ENCODE measurements at places on chromosomes 13 and 19.
A peak's percentile ranks its signal among the peaks of the same experiment; 100 is the strongest.

DNA sequence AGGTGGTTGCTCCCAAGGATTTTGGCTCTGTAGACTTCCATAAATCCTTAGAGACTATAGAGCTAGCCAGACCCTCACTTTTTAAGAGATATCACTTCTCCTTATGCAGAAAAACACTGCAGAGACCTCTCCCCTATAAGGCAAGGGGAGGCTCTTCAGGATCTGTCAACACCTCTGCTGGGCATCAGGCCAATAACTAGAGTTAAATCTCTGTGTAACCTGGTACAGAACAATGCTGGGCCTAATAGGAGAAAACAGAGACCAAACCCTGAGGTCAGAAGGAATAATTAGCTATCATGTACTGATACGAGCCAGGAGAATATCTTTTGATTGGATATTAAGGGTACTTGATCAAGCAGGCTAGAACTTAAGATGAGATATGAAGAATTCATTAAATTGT, 358.5 kb downstream of the TBC1D4 start:
- DNase-seq = no peak

GRCh38 chr19:46350758-46351159, 3.9 kb downstream of the PPP5C start:
- no peak for DNase-seq

- no peak for DNase-seq
Observed at GRCh38 chr13:109669234-109669612, 117.2 kb downstream of the IRS2 start.

GRCh38 chr13:28641600-28641926, 17.4 kb upstream of the POMP start:
- DNase-seq = no peak

GRCh38 chr13:19961489-19961888, 3.0 kb downstream of the ZMYM2 start:
- no peak for DNase-seq

DNA sequence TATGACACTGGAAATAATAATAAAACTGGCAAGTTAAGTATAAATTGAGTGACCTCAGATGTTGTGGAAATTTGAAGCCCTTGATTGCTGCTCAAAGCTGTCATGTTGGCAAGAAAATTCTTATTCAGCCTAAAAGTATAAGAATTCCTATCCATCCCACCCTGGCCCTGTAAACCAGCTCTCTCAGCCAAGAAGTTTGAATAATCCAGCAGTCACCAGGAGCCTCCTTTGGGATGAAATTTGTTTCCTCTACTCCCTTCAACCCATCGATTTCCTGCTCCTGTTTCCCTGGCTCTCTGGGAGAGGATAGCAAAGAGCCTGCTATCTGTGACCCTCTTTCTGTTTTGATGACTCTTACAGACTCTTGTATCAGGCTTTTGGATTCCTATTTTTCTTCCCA, 169.3 kb downstream of the LHFPL6 start:
- DNase-seq = no peak

- no peak for DNase-seq
Observed at GRCh38 chr19:34104557-34104956, 67.7 kb upstream of the LSM14A start.

DNA sequence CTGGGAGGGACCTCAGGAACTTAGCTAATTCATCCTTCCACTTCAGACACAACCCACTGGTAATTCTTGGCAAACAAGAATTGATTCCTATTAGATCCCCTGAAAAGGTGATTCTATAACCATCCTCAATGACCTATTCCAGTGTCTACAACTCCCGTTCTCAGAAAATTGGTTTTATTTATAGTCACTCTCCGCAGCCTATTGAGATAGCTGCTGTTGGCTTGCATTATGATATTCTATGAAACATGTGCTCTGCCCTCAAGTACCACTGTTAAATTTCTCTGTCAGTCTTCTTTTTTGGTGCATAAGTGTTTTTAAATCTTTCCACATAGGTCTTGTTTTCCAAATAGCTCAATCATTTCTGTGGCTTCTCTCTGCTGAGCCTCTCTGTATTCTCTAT, 75.0 kb downstream of the CDADC1 start:
- no peak for DNase-seq

- DNase-seq = no peak
Observed at GRCh38 chr19:4933528-4933927, 24.2 kb downstream of the UHRF1 start.

- no peak for DNase-seq
Observed at GRCh38 chr13:29577136-29578051, 18.1 kb downstream of the SLC7A1 start.

DNA sequence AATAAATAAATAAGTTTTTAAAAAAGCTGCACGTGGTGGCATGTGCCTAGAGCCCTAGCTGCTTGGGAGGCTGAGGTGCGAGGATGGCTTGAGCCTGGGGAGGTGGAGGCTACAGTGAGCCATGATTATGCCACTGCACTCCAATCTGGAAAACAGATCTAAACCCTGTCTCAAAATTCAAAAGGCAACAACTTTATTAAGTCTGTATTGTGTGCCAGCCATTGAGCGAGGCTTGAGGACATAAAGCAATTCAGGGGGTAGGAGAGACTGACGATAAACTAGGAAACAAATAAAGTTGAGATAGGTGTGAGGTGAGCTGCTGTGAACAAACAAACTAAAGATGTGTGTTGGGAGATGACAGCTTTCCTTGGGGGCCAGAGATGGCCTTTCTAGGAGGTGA, 8.7 kb downstream of the CELF5 start:
- DNase-seq = no peak

DNA sequence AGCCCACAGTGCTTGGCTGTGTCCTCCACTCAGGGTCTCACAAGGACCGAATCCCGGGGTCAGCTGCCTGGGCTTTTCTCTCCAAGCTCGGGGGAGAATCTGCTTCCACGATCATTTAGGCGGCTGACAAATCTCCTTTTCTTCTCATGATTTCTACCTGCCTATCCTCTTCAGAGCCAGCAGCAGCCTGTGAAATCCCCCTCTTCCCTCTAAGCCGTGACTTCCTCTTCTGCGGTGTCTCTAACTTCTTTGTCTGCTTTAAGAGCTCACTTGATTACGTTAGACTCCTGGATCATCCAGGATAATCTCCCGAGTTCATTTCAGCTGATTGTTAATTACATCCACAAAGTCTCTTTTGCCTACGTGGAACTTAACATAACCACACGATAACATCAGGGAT, 22.5 kb upstream of the ZNF845 start:
- DNase-seq = no peak

DNA sequence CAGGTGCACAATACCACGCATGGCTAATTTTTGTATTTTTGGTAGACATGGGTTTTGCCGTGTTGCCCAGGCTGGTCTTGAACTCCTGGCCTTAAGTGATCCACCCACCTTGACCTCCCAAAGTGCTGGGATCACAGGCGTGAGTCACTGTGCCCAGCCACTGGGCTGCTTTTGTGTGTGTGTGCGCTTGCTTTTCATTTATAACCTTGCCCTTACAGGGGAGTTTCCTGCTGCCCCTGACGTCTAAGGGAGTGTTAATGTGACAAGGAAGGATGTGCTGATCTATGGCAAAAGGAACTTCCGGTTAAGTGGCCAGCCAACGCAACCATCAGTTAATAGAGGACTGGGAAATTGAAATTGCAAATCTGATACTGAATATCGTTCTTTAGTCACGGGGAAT, 57.7 kb downstream of the ING1 start:
- no peak for DNase-seq

- DNase-seq = no peak
Observed at GRCh38 chr13:27636589-27637288, 15.0 kb downstream of the POLR1D start.

GRCh38 chr19:48029431-48029830, 14.4 kb downstream of the CABP5 start:
- DNase-seq = no peak

DNA sequence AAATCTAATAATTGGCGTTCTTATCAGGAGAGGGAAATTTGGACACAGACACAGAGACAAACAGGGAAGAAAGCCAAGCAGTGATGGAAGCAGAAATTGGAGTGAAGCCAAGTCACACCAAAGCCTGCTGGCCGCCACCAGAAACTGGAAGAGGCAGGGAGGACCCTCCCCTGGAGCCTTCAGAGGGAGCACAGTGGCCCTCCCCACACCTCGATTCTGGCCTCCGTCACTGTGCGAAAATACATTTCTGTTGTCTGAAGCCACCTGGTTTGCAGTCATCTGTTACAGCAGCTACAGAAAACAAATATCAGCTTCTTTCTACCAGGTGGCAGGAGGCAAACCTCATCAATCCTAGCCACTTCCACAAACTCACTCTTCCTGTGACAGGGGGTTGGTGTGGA, 8.3 kb upstream of the TLE6 start:
- no peak for DNase-seq

GRCh38 chr13:66618702-66619101, 611.4 kb downstream of the PCDH9 start:
- no peak for DNase-seq

- DNase-seq = no peak
Observed at GRCh38 chr13:46672338-46673090, 119.5 kb downstream of the LRCH1 start.

- no peak for DNase-seq
Observed at GRCh38 chr19:46602392-46603194, 1.5 kb downstream of the CALM3 start.

DNA sequence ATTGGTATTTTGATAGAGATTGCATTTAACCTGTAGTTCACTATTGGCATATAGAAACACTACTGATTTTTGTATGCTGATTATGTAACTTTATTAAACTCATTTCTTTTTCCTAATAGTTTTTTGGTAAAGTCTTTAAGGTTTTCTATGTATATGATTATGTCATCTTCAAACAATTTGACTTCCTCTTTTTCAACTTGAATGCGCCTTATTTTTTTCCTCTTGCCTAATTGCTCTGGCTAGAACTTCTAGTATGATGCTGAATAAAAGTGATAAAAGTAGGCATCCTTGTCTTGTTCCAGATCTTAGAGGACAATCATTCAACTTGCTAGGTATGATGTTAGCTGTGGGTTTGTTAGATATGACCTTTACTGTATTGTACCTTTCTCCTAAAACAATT, 1034.9 kb downstream of the PCDH9 start:
- no peak for DNase-seq

DNA sequence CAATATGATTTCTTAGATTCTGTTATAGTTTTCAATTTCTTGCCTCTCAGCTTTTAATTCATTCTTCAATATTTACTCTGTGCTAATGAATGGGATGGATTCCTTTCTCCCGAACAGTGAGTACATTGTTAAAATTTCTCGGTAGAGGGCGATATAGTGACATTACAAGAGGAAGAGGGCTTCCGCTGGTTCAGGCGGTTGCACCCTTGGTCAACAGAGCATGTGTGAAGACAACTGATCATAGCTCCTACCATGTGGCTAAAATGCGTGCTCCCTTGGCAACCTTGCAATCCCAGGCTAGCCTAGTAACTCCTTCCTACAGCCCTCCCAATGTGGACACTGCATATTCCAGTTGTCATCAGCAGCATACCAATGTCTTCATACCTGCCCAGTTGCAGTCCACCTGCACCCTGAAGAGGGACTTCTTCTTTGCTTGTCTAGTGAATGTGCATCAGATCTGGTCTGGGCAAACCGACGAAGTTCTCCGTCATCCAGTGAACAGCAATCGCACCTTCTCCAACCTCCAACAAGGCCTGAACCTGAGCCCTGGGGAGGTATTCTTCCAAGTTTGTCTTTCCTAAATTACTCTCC, 653.0 kb upstream of the GPC6 start:
- no peak for DNase-seq

DNA sequence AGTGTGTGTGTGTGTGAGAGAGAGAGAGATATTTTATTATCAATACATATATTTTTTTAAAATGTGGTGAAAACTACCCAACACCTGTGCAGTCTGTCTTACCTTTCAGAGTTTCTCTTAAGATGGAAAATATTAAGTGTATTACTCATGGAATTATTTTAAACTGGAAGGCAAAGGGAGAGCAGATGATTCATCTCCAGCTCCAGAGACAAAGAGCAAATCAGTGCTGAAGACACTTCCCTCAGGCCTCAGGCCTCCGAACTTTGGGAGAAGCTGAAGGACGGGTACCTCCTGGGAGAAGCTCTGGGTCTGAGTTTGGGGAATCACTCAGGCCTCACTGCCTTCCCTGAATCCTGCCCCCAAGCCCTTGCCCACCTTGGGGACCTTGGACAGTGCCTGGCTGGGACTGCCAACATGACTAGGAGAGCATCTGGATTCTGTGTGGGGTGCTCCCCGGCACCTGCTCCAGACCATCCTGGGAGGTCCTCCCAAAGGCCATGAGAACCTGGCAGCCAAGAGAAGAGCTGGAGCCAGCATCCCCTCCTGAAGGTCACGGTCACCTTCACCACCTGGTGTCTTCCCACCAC, 170.4 kb upstream of the UBL3 start:
- no peak for DNase-seq

GRCh38 chr13:99320693-99321481, 13.7 kb upstream of the GPR183 start:
- DNase-seq = no peak

DNA sequence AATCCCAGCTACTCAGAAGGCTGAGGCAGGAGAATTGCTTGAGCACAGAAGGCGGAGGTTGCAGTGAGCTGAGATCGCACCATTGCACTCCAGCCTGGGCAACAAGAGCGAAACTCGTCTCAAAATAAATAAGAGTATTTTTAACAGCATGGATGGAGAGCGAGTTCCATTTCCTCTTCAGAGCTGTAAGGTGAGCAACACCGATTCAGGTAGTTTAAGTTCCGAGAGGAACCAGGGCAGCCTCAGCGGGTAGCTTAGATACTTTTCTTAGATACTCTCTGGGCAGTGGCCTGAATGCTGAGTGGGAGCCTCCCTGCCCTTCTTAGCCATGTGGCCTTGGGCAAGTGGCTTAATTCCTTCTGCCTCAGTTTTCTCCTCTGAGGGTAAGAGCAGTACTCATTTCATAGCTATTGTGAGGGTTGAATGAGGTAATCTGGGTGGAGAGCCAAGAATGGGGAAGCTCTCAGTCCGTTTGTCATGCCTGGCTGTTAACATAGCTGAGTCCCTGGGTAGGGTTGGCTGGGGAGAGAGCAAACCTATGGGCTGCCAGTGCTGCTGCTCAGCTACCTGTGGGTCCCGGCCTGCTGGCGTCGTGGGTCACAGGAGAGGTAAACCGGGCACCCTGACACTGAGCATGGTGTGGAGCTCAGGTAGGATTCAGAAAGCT, 4.1 kb downstream of the ATP11A start:
- DNase-seq = no peak

DNA sequence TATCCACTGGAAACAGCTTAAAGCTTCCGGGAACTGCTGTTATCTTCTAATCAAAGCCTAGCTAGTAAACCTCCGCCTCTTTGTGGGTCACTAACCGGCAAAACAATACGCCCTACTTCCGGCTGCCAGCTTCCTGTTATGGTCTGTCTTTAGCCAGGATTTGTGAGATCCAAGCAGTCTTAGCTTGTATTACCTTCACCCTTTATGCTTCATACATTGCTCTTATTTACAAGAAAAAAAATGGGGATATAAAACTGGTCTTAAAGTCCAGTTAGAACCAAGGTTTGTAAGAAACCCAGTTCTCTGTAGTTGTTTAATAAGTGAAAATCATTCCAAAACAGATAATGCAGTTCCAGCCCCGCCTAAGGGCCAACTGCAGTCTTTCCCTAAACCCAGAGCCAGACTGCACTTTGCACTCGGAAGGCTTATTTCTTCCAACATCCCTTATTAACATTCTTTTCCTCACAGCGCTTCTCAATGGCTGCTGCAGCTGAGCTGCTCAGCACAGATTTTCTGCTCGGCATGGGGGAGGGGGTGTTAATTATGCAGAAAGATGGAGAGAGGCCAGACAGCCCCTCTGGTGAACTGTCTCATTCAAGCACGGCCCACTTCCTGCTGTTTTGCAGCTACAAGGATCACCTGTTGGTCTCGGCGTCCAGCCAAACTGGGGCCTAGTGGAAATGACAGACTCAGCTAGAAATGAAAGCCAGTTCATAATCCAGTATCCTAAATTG, 368.4 kb downstream of the KLF12 start:
- DNase-seq = peak; percentile 49
